ENCODE measurements at places on chromosomes 3 and 15.

DNA sequence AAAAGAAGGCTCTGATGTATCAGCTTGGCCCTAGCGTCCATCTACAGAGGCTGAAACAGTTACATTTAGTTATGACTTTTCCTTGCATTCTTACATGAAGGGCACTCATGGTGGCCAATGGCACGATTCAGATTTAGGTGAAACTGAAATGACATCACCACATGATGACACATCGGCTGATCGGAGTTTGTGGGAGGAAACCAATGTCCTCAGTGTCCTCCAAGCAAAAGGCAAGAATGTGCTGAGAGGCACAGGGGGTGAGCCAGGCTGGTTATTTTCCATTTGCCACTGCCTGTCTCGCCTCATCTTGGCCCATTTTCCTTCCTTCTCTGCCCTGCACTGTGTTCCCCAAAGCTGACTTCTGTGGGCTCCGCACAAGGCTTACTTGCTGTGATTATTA is 34.4 kb downstream of the TARS3 start:
- no peak for DNase-seq

DNA sequence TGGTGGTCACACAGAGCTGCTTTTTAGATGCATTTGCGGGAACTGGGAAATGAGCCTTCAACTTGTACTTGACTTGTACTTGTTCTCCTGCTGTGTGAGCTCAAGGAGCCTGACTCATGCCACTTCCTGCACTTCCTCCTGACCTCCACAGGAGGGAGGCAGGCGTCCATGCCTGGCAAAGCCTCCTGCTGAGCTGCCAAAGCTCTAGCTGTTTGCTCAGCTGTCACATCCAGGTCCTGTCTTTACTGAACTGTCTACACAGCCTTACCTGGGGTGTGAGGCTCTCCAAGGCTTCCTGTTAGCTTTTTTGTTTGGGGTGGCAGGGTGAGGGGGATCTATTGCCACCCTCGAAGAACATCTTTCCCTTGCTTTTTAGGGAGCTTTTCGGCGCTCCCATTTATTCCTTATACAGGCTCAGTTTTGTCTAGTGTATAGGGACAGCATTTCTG is 6.4 kb downstream of the THPO start:
- DNase-seq = no peak

- DNase-seq = no peak
Observed at GRCh38 chr3:130907966-130908365, 14.1 kb downstream of the ATP2C1 start.

GRCh38 chr15:68386587-68387288 is 45.2 kb downstream of the ITGA11 start:
- DNase-seq = no peak

DNA sequence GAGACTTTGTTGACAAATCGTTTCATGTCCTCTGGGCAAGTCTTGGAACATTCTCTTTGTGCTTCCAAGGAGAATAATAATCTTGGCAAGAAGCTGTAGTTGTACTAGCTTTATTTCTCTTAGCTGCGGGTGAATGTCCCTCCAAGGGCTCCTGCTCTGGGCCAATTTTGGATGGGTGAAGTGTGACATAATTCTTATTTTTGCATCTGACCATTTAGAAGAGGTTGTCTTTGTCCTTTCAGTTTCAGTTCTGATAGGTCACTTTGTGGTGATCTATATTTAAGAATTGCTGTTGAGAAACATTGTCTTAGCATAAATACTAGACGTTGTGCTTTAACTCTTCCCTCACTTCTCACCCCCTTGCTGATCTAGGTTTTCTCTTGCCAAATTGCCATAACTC is 164.8 kb upstream of the RORA start:
- DNase-seq = no peak

DNA sequence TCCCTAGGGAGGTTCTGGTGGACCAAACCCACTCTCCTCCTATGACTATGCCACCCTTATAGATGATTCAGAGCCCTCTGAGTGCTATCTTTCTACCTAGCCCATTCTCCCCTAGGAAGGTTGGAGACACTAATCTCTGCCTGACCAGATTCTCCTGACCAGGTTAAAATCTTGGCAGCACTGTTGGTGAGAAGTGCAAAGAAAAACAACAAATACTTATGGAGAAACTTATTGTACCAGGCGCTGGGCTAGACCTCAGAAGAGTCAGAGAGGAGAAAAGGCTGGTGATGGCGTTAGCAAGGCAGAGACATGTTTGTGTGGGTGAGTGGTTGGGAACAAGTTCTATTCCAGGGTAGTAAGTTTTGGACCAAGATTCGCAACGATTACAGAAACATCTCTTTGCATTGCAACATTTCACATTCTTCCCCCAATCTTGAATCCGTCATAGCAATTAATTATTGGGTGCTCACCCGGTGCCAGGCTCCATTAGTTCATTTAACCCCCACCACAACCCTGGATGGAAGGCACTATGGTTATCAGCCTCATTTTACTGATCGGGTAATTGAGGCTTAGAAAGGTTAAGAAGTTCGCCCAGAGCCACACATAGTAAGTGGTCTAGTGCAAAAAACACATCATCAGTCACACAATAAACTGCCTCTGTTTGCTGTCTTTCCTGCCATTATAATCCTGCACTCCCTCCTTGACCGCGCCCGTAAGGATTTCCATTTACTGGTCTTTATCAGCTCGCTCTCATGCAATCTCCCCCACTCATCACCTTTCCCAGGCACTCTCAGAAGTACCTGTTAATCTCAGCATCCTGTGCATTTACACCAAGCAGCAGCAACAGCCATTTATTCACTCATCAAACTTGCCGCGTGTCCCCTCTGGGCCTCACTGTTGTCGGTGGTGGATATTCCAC is 655 bp upstream of the TSPAN3 start:
- no peak for DNase-seq

DNA sequence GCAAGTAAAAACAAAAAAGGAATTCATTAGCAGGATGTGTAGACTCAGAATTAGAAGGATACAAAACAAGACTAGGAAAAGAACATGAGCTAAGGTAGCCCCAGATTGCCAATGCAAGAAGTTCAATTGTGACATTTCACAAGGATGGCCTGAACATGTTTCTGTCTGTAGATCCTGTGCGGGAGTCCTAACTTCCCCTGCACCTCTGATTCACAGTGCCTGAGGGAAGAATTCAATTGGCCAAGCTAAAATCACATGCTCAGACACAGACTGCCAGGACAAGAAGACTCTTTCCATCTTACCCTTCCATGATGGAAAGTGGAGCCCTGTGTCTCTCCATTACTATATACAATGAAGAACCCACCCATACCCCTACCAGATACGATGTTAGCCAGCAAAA is 251.5 kb downstream of the KCNH8 start:
- DNase-seq = no peak

Data from activated naive CD4-positive, alpha-beta T cell (primary cell).